AG09319 (cell line): ENCODE measurements at places on chromosomes 7 and 10.

DNA sequence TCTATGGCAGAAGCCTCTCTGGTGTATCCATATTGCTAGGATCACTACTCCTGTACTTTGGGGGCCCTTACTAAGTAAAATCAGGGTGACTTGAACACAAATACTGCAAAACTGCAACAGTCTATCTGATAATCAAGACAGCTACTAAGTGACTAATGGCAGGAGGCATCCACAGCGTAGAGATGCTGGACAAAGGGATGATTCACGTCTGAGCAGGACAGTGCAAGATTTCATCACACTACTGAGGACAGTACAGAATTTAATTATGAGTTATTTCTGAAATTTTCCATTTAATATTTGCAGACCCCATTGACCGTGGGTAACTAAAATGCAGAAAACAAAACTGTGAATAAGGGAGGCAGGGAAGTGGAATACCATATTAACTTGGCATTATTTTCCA is 10.4 kb downstream of the CUL2 start:
- DNase-seq = peak; percentile 29

- no peak for DNase-seq
Observed at GRCh38 chr7:120617275-120617674, 240.7 kb downstream of the TSPAN12 start.

GRCh38 chr7:154795014-154795413 is 207.9 kb downstream of the PAXIP1 start:
- DNase-seq = no peak

DNA sequence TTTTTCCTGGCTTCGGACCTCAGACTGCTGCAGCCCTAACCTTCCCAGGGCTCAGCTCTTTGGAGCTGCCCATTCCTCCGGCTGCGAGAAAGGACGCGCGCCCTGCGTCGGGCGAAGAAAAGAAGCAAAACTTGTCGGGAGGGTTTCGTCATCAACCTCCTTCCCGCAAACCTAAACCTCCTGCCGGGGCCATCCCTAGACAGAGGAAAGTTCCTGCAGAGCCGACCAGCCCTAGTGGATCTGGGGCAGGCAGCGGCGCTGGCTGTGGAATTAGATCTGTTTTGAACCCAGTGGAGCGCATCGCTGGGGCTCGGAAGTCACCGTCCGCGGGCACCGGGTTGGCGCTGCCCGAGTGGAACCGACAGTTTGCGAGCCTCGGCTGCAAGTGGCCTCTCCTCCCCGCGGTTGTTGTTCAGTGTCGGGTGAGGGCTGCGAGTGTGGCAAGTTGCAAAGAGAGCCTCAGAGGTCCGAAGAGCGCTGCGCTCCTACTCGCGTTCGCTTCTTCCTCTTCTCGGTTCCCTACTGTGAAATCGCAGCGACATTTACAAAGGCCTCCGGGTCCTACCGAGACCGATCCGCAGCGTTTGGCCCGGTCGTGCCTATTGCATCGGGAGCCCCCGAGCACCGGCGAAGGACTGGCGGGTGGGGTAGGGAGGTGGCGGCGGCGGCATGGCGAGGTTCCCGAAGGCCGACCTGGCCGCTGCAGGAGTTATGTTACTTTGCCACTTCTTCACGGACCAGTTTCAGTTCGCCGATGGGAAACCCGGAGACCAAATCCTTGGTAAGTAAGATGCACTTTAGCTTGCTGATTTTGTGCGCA is at the start of gene PLXDC2:
Gene PLXDC2 (plus strand): TSS at position 22 of the 820 bp plus-strand sequence.
- no peak for DNase-seq

DNA sequence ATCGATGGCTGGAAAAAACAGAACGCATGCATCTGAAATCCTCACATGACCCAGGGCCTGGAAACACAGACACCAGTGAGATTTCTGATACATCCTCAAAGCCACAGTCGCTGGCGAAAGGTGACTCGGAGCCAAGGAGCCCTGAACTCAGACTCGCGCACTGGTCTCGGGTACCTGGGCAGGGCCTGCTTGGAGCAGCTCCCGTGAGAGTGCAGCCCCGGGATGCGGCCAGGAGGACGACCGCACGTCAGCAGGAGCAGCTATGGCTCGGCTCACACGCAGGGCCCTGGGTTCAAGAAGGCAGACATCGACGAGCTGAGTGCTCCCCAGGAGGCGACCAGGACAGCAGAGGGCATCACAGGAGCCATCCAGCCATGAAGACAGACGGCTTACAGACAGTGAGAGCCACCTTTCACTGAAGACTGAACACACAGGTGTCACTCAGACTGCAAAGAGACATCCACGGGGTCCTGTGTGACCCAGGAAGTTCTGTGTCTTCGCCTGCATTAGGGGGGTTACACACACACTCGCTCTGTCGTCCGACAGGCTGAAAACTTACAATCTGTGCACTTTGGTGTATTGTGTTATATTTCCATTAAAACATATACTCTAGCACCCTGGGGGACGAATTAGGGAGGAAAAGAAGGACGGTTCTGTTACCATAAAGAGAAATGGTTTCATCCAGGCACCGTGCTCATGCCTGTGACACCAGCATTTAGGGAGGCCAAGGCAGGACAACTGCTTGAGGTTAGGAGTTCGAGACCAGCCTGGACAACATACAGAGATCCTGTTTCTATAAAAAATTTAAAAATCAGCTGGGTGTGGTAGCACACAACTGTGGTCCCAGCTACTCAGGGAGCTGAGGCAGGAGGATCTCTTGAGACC is 227.7 kb downstream of the MAD1L1 start:
- no peak for DNase-seq

- DNase-seq = no peak
Observed at GRCh38 chr7:3091631-3092030, 48.0 kb upstream of the CARD11 start.

DNA sequence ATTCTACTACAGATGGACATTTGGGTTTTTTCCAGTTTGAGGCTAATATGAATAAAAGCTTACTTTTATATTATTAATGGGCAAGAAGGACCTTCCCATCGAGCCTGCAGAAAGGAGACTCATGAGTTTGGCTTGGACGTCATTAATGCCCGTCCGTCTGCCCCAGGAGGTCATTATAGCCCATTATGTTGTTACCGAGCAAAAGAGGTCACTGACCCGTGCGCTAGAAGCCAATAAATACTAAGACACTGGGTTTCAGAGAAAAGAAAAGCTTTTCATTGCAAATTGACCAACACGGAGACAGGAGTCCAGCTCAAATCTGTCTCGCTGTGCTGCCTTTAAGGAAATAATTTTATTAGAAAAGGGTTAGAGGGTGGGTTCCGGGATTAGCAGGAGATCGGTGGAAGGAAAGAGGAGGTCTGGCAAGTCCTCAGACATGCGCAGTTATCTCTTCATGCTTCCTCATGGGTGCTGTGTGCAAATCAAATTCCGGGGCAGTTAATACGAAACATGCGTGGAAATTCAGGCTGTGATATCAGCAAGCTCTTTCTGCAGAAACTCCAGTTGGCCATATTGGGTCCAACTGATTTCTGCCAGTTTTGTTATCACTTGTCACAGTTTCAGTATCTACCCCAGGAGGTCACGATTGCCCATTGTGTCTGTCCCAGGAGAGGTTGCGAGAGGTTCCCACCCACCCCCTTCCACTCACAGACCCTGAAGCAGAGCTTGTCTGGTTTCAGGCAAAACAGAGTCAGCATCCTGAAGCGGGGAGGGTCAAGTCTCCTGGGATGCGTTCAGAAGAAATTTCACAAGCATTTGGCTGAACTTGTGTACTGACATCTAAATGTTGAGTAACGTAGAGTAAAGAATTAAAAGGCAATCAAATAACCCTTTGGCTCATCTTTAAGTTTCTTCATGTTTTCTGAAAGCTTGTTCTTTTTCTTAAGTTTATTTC is 1.1 kb upstream of the GALNTL5 start:
- DNase-seq = no peak

- no peak for DNase-seq
Observed at GRCh38 chr10:6151087-6151977, 51.4 kb upstream of the PFKFB3 start.

- DNase-seq = peak; percentile 83
Observed at GRCh38 chr7:128455543-128456254, at the start of gene HILPDA. Gene HILPDA (plus strand): TSS chr7:128455878. CDS start chr7:128457269, 1,391 bp downstream.

GRCh38 chr7:73966941-73967831 is 60.8 kb upstream of the ELN start:
- no peak for DNase-seq

GRCh38 chr7:157753713-157754415 is 417.1 kb downstream of the DNAJB6 start:
- DNase-seq = no peak

DNA sequence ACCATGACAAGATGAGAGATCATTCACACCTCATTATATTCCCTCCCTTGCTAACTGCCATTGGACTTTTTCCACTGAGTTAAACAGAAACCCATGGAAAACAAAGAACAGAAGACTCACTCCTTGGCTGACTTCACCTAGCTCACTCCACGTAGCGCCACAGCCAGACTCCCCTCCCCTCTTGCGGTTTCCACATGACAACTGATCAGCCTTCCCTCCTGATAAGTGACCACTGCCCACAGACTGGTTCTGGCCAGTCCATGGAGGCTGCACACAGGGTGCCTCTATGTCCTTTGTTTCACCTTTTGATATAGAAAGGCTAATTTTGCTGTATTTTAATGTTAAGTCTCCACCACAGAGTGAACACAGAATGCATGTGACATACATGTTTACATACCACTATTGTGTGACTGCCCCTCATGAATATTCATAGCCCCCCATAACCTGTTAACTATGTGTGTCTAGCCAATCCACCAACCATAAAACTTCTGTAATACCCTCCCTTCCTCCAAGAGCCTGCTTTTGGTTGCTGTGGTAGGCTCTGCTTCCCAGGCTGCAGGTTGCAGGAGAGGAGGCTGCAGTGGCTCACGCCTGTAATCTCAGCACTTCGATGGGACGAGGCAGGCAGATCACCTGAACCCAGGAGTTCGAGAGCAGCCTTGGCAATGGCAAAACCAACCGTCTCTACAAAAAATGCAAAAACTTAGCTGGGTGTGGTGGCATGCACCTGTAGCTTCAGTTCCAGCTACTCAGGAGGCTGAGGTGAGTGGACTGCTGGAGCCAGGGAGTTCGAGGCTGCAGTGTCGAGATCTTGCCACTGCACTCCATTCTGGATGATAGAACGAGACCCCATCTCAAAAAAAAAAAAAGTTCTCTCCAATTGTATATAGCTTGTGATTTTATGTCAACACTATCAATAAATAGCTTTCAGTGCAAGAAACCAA is 10.0 kb upstream of the IFIT5 start:
- no peak for DNase-seq

DNA sequence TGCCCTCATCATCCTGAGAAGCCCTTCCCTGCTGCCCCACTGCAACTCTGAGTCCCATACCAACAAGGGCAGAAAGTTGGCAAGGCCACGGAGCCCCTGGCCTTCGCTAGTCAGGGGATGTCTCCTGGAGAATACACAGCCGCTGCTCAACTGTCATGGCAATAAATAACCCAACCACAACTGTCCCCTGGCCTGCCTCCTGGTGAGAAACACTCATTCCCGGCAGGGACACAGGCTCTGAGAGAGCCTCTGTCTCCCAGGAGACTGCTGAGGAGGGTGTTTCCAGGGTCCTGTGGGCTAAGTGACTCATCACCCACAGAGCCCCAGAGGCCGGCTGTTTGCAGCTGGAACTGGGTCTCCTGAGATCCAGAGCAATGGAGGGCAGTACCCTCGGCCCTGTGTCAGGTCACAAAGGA is 354.1 kb downstream of the TNS3 start:
- no peak for DNase-seq

DNA sequence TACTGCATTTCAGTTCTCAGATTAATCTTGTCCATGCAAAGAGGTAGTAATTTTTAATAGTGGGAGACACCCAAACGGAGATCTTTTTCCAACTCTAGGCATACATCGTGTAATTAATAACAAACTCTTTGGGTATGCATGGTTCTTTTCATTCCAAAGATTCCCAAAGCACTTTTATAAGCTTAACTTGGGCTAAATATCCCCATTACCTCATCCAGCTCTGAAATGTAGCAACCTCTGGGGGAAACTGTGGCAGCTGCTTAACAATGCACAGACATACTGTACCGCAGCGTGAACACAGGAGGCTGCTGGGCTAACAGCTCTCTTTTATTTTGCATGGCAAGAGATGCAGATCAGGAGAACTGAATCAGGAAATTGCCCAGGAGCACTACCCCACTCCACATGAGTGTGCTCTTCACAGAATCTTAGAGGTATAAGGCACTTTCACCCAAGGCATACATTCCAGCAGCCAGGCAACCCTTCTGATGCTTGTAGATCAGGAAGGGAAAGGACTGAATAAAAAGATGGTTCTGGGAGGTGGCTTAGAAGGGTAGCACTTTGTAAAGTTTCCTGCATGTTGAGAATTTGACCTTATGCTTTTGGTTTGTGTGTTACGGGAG is 114.4 kb upstream of the GLI3 start:
- no peak for DNase-seq

DNA sequence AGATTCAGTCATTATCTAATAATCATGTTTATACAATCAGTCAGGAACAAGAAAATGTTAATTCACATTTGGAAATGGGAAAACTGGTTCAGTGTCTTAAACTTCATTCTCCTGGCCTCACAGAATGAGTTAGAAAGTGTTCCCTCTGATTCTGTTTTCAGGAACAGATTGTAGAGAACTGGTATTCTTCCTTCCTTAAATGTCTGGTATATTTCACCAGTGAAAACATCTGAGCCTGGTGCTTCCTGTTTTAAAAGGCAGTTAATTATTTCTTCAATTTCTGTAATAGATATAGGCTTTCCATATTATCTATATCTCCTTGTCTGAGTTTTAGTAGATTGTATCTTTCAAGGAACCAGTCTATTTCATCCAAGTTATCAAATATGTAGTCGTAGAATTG is 97.1 kb upstream of the TMEM168 start:
- DNase-seq = no peak

- no peak for DNase-seq
Observed at GRCh38 chr10:94076325-94076841, 82.7 kb downstream of the PLCE1 start.

GRCh38 chr7:32681174-32681518 is 185.9 kb downstream of the AVL9 start:
- DNase-seq = no peak

DNA sequence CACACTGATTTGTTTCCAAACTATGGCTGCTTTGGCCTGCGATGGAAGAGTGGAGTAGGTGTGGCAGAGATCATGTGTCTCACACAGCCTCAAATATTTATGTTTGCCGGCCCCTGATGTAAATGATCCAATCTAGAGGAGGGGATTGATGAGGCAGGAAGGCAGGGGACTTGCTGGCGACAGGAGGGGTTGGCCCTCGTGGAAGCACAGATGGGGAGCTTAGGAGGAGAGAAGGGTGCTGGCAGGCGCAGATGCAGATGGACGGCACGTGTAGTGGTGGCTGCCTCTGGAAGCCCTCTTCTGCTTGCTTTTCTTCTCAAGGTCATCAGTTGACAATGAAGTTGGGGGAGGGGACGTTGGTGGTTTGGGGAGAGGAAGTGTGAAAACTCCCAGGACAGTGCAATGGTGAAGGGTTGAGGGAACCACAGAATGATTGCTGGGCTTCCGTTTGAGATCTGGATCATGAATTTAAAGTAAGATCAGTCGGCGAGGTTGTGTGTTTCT is 15.4 kb downstream of the COL13A1 start:
- no peak for DNase-seq

DNA sequence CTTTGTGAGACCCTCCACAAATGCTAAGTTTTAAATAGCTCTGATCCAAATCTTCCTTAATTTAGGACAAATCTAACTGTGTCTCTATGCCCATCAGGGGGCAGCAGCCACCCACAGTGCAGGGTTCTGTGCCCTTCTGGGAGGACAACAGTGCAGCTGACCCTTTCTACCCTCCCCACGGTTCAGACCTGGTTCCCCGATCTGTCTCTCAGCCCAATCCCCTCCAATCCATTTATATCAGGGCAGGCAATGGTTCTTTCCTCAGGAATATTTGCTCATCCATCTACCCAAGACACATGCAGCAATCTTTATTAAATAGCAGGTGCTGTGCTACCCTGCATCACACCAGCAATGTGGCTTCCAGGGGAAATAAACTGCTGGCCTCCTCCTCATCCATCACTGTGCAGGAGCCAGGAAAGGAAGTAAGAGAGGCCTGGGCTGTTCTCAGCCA is 4.0 kb upstream of the RBM28 start:
- no peak for DNase-seq
